ENCODE measurements at places on chromosomes 12 and 14.

GRCh38 chr14:74348241-74348734 lies at the start of gene VRTN:
Gene VRTN (plus strand): TSS chr14:74348471. CDS start chr14:74356784, 8,313 bp downstream.
- DNase-seq = no peak

DNA sequence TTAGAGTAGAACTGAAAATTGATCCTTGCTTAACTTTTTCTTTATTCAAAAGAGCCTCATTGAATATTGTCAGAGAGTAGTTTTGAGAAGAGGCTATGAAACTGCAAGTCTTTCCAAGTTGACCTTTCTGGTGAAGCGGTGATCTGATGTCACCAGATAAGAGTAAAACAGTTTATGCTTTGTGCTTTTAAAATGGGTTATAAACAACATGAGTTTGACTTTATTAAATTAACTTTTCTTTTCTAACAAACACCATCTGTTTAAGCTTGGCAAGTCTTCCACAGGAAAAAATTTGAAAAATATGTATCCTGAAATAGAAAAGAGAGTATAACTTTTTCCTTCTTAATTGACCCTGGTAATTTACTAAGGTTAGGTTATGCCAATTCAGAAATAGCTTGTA lies 408.7 kb upstream of the NOVA1 start:
- DNase-seq = no peak

DNA sequence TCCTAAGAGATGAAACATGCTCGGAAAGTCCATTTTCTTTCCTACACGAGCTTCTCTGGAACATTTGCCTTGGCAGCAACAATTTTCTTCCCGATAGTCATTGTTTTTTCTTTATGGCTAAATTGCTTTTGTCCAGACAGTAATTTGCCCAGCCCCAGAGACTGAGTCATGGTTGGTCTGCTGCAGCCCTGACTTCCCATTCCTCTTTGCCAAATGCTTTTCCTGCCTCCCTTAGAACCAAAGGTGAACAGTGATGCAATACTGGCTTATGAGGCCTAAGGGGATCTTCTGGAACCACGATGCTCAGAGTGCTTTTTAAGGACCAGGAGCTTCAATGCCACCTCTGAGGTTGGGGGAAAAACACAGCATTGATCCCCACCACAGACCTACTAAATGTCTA lies 1599.6 kb upstream of the TMEM132C start:
- DNase-seq = no peak

DNA sequence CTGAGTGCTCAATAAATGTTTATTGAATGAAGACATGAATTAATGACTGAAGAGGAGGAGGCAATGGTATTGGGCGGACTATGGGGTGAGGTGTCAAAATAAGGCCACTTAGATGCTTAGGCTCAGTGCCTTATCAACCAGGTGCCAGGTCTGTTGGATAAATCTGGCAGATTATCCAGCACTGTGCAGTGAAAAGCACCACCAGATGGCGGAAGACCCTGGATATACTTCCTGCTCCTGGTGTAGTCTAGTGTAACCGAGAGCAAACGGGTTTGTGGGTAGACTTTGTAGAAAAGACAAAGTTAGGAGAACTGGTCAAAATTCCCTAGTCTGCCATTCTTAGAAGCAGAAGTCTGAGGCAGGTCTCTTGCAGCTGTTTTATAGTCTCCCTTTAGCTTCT lies 306.3 kb downstream of the ATP23 start:
- DNase-seq = no peak

- no peak for DNase-seq
Measured at GRCh38 chr12:25074954-25075353, 120.0 kb downstream of the DNAI7 start.

DNA sequence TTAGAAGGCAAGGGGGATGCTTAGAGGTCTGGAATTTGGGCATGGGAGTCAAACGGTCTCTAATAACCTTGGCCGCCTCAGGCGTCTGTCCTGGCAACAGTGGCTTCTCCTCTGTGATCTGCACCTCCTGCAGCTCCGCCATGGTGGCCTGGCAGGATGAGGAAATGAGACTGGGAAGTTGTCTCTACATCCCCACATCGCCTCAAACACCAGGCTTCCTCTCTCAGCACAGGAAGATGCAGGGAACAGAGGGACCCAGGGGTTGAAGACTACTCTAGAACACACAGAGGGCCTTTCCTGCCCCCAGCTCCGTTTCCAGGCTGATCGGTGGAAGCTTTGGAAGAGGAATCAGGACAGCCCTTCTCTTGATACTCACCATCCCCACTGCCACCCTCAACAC lies 1.7 kb downstream of the NDRG2 start:
- no peak for DNase-seq

- DNase-seq = no peak
Measured at GRCh38 chr14:51845811-51846210, 14.6 kb upstream of the GNG2 start.

- no peak for DNase-seq
Measured at GRCh38 chr14:24920265-24921075, 129.5 kb downstream of the STXBP6 start.

- DNase-seq = no peak
Measured at GRCh38 chr12:94730847-94731246, 80.5 kb upstream of the TMCC3 start.

- no peak for DNase-seq
Measured at GRCh38 chr12:2627835-2628191, 167.0 kb upstream of the FKBP4 start.

- no peak for DNase-seq
Measured at GRCh38 chr12:111741235-111741812, 25.4 kb upstream of the ALDH2 start.

DNA sequence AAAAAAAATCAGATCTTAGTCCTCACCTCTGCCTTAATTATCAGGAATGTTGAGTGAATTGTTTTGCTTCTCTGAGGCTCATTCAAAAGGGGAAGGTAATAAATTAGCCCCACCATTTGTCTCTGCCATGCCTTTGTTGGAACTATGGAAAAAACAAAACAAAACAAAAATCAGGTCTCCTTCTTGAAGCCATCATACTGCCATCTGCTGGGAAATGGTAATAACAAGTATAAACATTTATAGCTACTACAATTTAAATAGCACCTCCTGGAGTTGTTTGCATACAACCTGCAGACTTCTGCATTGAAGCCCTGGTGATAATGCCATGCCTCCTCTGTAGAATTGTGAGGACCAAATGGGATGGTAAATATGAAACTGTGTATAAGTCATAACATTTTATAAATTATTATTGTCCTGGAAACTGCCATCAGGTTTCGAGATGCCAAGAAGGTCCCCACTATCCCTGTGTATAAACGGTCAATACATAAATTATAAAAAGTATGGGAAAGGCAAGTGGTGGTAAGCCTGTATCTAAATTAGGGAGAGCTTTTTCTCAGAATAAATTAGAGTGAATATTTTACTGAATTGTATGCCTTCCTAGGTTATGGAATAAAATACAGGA lies 87.2 kb upstream of the FGD4 start:
- DNase-seq = peak; percentile 54

GRCh38 chr12:87363497-87364084 lies 665.6 kb downstream of the C12orf50 start:
- no peak for DNase-seq

DNA sequence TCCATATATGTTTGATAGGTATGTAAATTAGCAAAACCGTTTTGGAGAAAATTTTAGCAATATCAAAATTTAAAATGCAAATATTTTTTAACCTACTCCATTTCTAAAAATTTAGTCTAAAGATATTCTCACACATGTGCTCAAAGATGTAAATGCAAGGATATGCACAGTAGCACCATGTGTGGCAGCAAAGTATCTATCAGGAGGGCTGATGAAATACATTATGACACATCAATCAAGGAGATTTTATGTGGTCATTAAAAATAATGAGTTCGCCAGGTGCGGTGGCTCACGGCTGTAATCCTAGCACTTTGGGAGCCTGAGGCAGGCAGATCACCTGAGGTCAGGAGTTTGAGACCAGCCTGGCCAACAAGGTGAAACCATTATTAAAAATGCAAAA lies 8.0 kb upstream of the C1R start:
- peak; percentile 24 for DNase-seq

GRCh38 chr14:99205086-99205688 lies 66.8 kb downstream of the BCL11B start:
- no peak for DNase-seq

DNA sequence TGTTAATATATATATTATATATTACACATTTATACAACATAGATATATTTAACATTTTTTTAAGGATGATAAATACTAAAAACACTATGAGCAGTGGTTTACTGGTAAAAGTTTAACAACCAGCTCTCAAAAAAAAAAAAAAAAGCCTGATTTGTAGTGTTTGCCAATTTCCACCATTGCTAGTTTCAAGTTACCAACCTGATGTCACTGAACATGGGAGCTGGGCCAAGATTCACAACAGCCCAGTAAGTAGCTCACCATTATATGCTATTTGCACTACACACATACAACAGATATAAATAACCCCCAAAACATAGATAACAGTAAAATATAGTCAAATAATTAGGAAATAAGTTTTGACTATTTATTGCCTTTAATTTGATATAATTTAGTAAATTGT lies 28.9 kb upstream of the TMX1 start:
- DNase-seq = no peak

GRCh38 chr14:23358553-23359166 lies 6.0 kb upstream of the SLC22A17 start:
- DNase-seq = no peak

DNA sequence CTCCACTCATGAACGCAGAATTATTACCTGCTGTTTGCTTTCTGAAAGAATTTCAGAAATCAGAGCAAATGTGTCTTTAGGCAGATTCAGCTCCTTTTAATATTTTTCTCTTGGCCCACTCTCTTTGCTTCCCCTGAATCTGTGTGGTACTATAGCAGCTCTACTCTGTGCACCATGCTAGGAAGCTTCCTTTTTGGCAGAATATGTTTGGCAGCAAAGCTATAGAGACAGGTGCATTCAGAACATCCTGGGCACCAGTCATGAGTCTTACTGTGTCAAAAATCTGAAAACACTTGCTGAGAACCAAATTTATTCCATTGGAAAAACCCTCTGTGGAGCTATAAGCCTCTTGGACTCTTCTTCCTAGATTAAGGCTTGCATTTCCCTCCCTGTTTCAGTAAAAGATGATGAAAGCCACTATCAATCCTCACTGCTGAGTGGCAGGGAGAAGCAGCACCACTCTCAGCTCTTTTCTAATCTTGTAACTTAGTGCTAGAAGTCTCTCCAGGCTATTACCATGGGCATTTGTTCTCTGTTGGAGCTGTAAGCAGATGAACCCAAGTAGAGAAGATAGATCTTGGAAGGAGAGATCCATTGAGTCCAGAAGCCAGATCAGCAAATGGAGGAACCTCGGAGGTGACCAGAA lies 18.2 kb downstream of the CIPC start:
- no peak for DNase-seq

- no peak for DNase-seq
Measured at GRCh38 chr12:109523504-109523903, 46.1 kb downstream of the UBE3B start.

- no peak for DNase-seq
Measured at GRCh38 chr12:112309797-112310196, 72.4 kb downstream of the HECTD4 start.

- peak; percentile 32 for DNase-seq
Measured at GRCh38 chr14:21917699-21918436, 244.2 kb upstream of the OR4E1 start.

DNA sequence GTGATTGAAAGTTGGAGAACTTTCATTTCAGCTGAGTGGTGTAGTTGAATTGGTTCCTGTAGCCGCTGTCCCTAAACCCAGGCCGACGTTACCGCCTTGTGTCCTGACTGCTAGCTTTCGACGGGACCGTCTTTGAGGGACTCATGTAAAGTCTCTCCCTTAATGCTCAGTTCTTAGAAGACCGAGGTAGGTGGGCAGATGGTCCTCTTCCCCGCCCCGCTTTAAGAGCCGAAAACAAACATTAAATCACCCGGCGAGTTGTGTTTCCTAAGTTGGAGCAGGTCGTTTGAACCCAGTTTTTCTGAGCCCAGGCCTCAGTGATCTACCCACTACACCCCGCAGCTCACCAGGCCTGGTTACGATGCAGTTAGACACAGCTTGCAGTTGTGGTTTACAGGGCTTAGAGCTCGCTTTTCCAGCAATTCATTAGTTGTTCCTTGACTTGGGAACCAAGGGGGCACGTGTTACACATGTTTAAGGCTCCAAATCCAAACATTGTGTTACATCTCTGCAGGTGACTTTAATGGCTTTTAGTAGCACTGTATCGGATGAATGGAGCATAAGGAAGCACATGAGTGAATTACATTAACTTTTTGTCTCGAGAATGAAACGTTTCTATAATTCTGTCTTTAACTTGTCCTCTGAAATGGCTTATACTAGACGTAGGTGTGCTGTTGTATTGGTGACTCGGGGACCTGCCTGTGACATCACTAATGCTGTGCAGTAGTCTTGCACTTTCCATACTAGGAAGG lies 790 bp downstream of the NEDD1 start:
- peak; percentile 24 for DNase-seq

DNA sequence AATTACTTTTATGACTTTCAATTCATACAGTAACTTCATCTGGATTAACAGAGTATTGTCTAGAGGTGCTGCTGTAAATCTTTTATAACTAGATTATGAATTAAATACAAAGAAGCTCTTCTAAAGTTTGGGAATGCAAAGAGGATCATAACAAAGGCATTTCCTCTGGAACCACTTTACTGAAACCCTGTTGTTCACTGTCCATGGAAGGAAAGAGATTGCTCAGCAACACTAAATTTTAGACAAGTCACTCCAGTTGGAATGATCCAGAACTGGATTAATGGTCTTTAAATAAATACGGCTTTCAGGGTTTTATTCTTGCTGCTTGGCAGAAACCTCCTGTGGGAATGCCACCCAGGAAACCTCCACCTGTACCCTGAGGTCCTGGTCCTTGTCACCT lies 250.6 kb downstream of the KSR2 start:
- DNase-seq = no peak

- no peak for DNase-seq
Measured at GRCh38 chr12:46874642-46875041, 48.8 kb upstream of the SLC38A4 start.

- peak; percentile 24 for DNase-seq
Measured at GRCh38 chr12:123973552-123974341, 732 bp downstream of the ZNF664 start.

- DNase-seq = no peak
Measured at GRCh38 chr14:38290601-38291188, 34.8 kb upstream of the CLEC14A start.

GRCh38 chr12:106179086-106179485 lies 40.3 kb upstream of the NUAK1 start:
- no peak for DNase-seq

DNA sequence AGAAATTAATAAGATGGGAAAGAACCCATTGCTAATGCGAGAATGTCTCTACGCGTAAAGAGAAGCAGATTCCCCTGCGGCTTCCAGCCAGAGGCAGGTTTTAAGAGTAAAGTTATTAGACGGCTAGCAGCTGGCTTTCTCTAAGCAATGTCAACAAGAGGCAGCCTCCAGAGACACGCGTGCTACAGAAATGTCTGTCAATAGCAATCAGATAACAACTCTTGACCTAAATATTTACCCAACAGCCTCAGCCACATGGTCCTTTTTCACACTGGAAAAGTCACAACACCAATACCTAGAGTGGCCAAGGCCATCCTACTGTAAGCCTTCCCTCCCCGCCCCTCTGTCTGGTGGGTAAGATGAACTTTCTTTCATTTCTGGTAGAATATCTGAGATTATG lies 146.0 kb upstream of the SFSWAP start:
- no peak for DNase-seq

Data from germinal center (tissue), 1 donor.